ENCODE measurements at places on chromosomes 7 and 10. TPM values are rescaled to one million over a fixed set of nuclear protein-coding genes. Genes with fewer than 3 reads are reported as not detected.

The TLL2 gene
- polyA plus RNA-seq, result 0.39 TPM

The PLXNA4 gene
- polyA plus RNA-seq, result 0.17 TPM

GRCh38 chr10:48701941-48702340 is 17.3 kb downstream of the WDFY4 start:
- no peak overlapping the region for H3K27ac ChIP-seq
- no peak overlapping the region for H3K4me3 ChIP-seq
- no peaks in the 10 kb centered on the region for H3K36me3 ChIP-seq
- no peaks in the 10 kb centered on the region for H3K27me3 ChIP-seq
- H3K4me1 ChIP-seq, result no peaks in the 10 kb centered on the region
- no peak for DNase-seq

The MYPN gene
- not detected for polyA plus RNA-seq

The ZMIZ2 gene
- polyA plus RNA-seq, result 30.5 TPM

DNA sequence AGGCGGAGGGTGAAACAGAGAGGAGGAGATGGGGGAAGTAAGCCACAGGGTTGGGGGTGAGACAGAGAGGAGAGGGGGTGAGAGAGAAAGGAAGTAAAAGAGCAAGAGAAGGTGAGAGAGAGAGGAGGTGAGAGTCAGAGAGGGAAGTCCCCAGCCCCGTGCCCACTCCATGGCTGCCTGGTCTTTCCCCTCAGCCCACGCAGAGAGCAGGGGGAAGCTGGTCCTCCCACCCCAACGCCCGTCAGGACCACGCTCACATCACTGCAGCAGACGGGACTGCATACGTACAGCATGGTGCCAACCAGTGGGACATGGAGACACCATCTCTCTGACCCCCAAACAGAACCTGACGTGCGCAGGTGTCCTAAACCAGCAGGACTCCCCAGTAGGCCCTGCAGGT is 12.1 kb upstream of the PDGFA start:
- H3K36me3 ChIP-seq, result no peaks in the 10 kb centered on the region
- H3K27ac ChIP-seq, result no peak overlapping the region
- no peak for DNase-seq
- H3K27me3 ChIP-seq, result no peaks in the 10 kb centered on the region
- no peak overlapping the region for H3K4me3 ChIP-seq

DNA sequence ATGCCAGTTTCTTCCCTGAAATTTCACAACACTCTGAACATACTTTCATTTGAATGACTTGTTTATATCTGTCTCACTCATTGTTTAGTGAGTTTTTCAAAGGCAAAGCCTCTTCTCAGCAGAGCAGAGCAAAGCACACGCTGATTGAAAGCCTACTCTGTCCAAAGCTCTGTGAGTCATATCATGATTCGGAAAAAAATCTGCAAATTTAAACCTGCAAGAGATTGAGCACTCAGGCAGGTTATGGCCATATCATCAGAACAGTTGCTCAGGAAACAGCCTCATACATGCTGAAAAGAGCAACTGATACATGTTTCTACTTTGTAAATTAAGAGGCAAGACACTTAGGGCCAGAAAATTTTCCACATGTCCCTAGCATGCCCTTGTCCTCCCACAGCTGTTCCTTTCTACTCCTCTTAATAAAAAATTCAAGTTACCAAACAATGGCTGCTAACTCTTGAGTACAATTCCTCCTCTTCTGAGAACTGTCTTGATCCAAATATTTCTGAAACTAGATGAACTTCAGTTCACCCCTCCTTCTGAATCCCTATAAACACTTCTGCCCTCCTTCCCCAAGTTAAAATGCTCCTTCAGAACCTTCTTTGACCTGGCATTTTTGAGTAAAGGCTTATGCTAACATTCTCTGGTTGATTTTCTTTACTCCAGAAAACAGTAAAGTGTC is 140.6 kb upstream of the HPS1 start:
- H3K36me3 ChIP-seq, result no peaks in the 10 kb centered on the region
- no peaks in the 10 kb centered on the region for H3K4me1 ChIP-seq

GRCh38 chr7:147611431-147611830 is 979.1 kb upstream of the C7orf33 start:
- H3K36me3 ChIP-seq, result no peaks in the 10 kb centered on the region
- H3K27me3 ChIP-seq, result no peaks in the 10 kb centered on the region
- H3K4me1 ChIP-seq, result no peaks in the 10 kb centered on the region
- H3K27ac ChIP-seq, result no peak overlapping the region
- no peak for DNase-seq

GRCh38 chr10:80457554-80458262 is 3.6 kb downstream of the TSPAN14 start:
- no peaks in the 10 kb centered on the region for H3K27me3 ChIP-seq
- H3K27ac ChIP-seq, result peak overlapping the region; percentile 39
- DNase-seq, result peak; percentile 63
- H3K4me3 ChIP-seq, result peak overlapping the region; percentile 19
- peaks cover 60% of the 10 kb centered on the region for H3K4me1 ChIP-seq

DNA sequence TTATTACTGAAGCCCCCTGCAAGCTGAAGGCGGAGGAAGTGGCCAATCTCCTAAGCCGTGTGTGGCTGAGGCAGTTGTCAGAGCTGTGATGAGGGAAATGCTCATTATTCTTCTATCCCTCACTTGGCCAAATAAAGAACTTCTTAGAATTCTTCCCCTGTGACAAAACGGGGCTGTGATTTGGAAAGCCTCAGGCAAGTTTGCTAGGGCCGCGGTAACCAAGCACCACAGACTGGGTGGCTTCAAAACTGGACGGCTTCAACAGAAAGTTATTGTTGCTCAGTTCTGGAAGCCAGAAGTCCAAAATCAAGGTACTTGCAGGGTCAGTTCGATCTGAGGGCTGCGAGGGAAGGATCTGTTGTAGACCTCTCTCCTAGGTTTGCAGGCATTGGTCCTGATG is 72.3 kb upstream of the STEAP1B start:
- no peak overlapping the region for H3K27ac ChIP-seq
- no peaks in the 10 kb centered on the region for H3K36me3 ChIP-seq
- no peak overlapping the region for H3K4me3 ChIP-seq
- no peak for DNase-seq
- peaks cover 5% of the 10 kb centered on the region for H3K4me1 ChIP-seq

The METTL27 gene
- polyA plus RNA-seq, result 12.9 TPM

GRCh38 chr7:137576481-137576880 is 232.9 kb upstream of the PTN start:
- H3K4me3 ChIP-seq, result no peak overlapping the region
- H3K27ac ChIP-seq, result no peak overlapping the region
- no peaks in the 10 kb centered on the region for H3K36me3 ChIP-seq
- DNase-seq, result no peak

DNA sequence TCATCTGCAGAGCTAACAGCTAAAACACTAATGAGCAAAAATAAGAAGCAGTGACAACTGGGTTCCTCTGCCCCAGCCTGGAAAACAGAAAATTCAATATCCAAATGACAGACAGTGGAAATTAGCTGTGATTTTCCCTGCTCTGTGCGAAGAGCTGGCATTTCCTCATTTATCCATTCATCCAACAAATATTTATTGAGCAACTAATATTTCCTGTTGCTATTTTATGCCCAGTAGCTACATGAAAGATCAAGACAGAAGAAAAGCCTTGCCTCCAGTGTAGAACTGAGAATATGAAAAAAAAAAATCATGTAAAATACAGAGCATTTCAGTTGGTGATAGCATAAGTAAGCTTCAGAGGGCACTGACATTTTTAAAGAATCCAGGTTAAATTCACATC is 140.9 kb downstream of the ABCA13 start:
- H3K27me3 ChIP-seq, result no peaks in the 10 kb centered on the region
- no peak overlapping the region for H3K27ac ChIP-seq
- H3K36me3 ChIP-seq, result no peaks in the 10 kb centered on the region
- no peaks in the 10 kb centered on the region for H3K4me1 ChIP-seq

The SPDYE5 gene
- polyA plus RNA-seq, result not detected

DNA sequence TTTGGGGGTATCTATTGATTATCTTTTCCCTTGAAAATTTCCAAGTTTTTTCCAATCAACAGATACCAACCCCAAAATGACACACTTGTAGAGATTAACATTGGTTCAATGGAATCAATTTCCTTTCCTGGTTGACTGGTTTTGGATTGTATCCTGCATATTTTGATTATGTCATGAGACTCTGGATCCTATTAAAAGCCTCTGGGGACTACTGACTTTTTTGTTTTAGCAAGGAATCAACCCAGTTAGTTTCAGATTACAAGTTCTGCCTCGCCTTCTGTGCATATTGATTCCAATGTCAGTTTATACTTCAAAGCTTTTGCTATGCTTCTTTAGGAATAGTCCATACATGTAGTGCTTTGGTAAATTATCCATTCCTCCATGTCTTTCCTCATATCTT is 29.2 kb downstream of the COPG2 start:
- H3K36me3 ChIP-seq, result no peaks in the 10 kb centered on the region
- DNase-seq, result no peak
- H3K4me1 ChIP-seq, result no peaks in the 10 kb centered on the region
- no peaks in the 10 kb centered on the region for H3K27me3 ChIP-seq
- H3K27ac ChIP-seq, result no peak overlapping the region

The PRLHR gene
- polyA plus RNA-seq, result not detected

- H3K36me3 ChIP-seq, result no peaks in the 10 kb centered on the region
- no peaks in the 10 kb centered on the region for H3K4me1 ChIP-seq
- no peak for DNase-seq
Measured at GRCh38 chr7:88888684-88889083, 93.1 kb upstream of the TEX47 start.

DNA sequence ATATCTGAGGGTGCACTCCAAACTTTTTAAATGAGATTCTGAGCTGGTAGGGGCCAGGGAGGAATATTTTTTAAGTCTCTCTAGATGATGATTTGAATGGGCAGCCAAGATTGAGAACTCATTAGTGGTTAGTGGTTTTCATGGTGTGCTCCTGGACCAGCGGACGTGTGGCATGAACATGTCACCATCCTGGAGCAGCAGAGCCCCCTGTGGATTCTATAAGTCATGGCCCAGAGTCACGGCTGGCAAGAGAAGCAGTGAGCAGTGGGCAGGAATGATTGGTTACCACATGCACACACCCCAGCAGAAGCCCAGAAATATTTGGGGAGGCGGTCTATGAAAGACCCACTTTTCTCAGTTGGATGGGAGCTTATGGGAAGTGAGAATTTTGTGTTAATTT is 21.2 kb upstream of the UCN3 start:
- H3K4me3 ChIP-seq, result no peak overlapping the region

GRCh38 chr10:90363799-90364483 is 493.9 kb downstream of the HTR7 start:
- H3K4me1 ChIP-seq, result no peaks in the 10 kb centered on the region
- no peak overlapping the region for H3K4me3 ChIP-seq
- no peak for DNase-seq
- H3K36me3 ChIP-seq, result no peaks in the 10 kb centered on the region

The PTN gene
- 17.2 TPM for polyA plus RNA-seq

- no peaks in the 10 kb centered on the region for H3K27me3 ChIP-seq
- no peaks in the 10 kb centered on the region for H3K4me1 ChIP-seq
- no peak for DNase-seq
- no peak overlapping the region for H3K27ac ChIP-seq
- H3K36me3 ChIP-seq, result no peaks in the 10 kb centered on the region
Measured at GRCh38 chr10:45580371-45581215, 92.0 kb downstream of the ZFAND4 start.

DNA sequence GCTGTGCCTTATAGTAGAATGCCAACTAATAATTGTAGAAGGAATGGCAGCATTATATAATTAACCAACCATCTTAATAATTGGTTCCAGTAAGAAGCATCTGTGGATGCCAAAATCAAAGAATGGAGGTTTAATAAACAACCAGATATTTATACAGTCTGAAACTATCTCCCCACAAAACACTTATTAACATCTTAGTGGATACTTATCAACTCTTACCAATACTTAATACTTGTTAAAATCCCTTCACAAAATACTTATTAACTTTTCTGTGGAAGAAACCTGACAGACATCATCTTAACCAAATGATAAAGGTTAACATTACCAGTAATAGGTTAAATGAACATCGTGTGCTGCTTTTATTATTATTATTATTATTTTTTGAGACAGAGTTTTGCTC is 29.1 kb upstream of the FAM107B start:
- no peaks in the 10 kb centered on the region for H3K4me1 ChIP-seq
- no peaks in the 10 kb centered on the region for H3K27me3 ChIP-seq
- no peaks in the 10 kb centered on the region for H3K36me3 ChIP-seq
- H3K4me3 ChIP-seq, result no peak overlapping the region

GRCh38 chr7:27734583-27734982 is 5.4 kb upstream of the TAX1BP1 start:
- H3K27me3 ChIP-seq, result no peaks in the 10 kb centered on the region
- H3K36me3 ChIP-seq, result no peaks in the 10 kb centered on the region
- no peak for DNase-seq
- H3K27ac ChIP-seq, result no peak overlapping the region
- H3K4me1 ChIP-seq, result peaks cover 3% of the 10 kb centered on the region

- H3K4me1 ChIP-seq, result no peaks in the 10 kb centered on the region
- no peaks in the 10 kb centered on the region for H3K27me3 ChIP-seq
- peak; percentile 82 for DNase-seq
Measured at GRCh38 chr7:143391462-143392404, 10.6 kb downstream of the ZYX start.

DNA sequence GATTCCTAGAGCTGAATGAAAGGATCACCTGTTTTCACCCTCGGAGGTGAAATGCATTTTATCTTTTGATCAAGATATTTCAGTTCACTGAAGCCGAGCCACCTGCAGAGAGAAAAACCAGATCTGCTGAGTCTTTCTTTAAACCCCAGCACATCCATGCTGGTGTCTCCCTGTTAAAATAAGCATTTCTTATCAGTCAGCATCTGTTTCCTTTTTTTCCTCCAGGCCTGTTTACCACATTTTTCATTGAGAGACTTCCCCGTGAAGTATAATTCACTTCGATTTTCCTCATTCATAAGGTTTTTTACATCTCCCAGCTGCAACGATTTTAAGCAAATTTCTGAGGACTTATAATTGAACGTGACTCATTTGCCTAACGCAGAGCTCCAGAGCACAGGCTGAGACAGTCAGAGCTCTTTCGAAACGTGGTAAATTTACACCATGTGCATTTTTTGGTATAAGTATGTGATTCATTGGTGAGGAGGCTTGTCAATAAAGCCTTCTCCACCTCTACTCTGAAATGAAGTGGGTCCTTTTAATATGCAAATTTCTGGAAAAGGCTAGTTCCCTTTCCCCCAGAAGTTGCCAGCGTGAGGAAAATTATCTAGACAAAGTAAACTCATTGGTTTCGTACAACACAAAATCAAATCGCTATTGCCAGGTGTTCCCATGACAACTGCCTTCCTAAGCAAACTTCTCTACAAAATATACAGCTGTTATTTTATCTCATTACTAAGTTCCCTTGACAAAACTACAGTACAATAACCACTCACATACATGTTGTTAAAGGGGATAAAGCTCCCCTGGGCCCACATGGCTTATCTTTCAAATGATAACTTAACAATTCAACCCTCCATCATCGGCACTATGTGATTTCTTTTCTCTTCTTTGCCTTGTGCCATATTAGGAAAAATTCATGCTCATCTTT is 374.8 kb upstream of the AKR1E2 start:
- H3K36me3 ChIP-seq, result no peaks in the 10 kb centered on the region
- no peak for DNase-seq
- H3K4me3 ChIP-seq, result no peak overlapping the region
- no peaks in the 10 kb centered on the region for H3K4me1 ChIP-seq
- no peak overlapping the region for H3K27ac ChIP-seq
